Endothelial cell of umbilical vein (primary cell): ENCODE measurements at places on chromosomes 6 and 20. TPM values are rescaled to one million over a fixed set of nuclear protein-coding genes. Genes with fewer than 3 reads are reported as not detected.

Gene SLC22A16
- total RNA-seq: not detected in 2 replicates

GRCh38 chr20:9550871-9551270 lies 36.5 kb downstream of the LAMP5 start:
- no peak for DNase-seq

Gene HCRTR2
- not detected in 2 replicates for total RNA-seq

- no peak for DNase-seq
Measured at GRCh38 chr6:159988983-159989454, 20.1 kb downstream of the IGF2R start.

Gene SIRPB2
- 9.5 and 12.3 TPM in 2 replicates for total RNA-seq

DNA sequence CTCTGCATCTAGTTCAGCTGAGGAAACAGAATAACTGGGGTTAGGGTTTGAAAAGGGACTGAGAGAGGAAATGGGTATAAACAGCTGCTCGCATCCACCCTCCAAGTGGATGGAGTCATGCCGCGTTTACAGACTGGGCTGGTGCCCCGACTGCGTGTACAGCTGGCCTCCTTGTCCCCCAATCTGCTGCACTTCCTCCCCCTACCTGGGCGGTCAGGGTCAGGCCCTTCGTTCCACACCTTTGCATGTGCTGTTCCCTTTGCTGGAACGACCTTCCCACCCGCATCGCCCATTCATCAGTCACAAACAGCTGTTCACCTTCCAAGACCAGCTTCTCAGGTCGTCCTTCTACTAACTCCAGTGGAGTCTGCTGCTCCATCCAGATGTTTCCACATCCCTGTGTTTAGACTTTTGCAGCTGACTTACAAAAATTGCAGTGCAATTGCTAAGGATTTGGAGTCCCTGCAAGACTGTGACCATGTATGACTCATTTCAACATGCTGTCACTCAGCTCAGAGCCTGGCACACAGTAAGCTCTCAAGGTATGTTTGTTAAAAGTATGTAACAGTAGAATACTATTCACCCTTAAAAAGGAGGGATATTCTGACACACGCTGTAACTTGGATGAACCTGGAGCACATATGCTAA lies 129.3 kb downstream of the DTNBP1 start:
- no peak for DNase-seq

Gene SCRT2
- not detected in 2 replicates for total RNA-seq
